ENCODE measurements at places on chromosomes 4 and X. TPM values are rescaled to one million over a fixed set of nuclear protein-coding genes. Genes with fewer than 3 reads are reported as not detected.

The NIPAL1 gene
- total RNA-seq, result 26.3 TPM

The DHRSX gene
- 35.5 TPM for total RNA-seq

The CYTL1 gene
- not detected for total RNA-seq

The MAGEC1 gene
- not detected for total RNA-seq

The MAGEA10 gene
- total RNA-seq, result not detected

The DCLK2 gene
- 2.1 TPM for total RNA-seq

The SEPTIN6 gene
- 116 TPM for total RNA-seq

The MAP7D2 gene
- 1.3 TPM for total RNA-seq

The PF4V1 gene
- not detected for total RNA-seq

The FGF5 gene
- not detected for total RNA-seq

The ATP2B3 gene
- not detected for total RNA-seq

The RAB40A gene
- total RNA-seq, result not detected

The MAGEB2 gene
- not detected for total RNA-seq

The PSAPL1 gene
- total RNA-seq, result not detected

The PNMA3 gene
- total RNA-seq, result 0.47 TPM

The ZFP42 gene
- not detected for total RNA-seq

The S100G gene
- total RNA-seq, result not detected

The KLHL4 gene
- total RNA-seq, result 0.28 TPM

The OTC gene
- total RNA-seq, result 30.5 TPM

The EMCN gene
- total RNA-seq, result 42.1 TPM

The PLS3 gene
- 12.6 TPM for total RNA-seq

The PWWP3B gene
- total RNA-seq, result 0.35 TPM

The AMBN gene
- not detected for total RNA-seq

The AR gene
- 1.2 TPM for total RNA-seq

The FGFR3 gene
- 168 TPM for total RNA-seq

The HS6ST2 gene
- total RNA-seq, result not detected

The CD40LG gene
- total RNA-seq, result not detected

The IGSF1 gene
- total RNA-seq, result not detected

The LRP2BP gene
- 1.2 TPM for total RNA-seq

The IRS4 gene
- total RNA-seq, result not detected

The FREM3 gene
- total RNA-seq, result not detected

The C4orf36 gene
- not detected for total RNA-seq

The SRPK3 gene
- total RNA-seq, result 1.7 TPM

The NAT8L gene
- total RNA-seq, result not detected

The IGBP1 gene
- total RNA-seq, result 83.0 TPM

The SLC25A4 gene
- total RNA-seq, result 35.3 TPM

The ANOS1 gene
- total RNA-seq, result not detected

The ADGRA3 gene
- total RNA-seq, result 47.8 TPM

The PRDM5 gene
- total RNA-seq, result 6.2 TPM

The NXF2B gene
- not detected for total RNA-seq

The MTTP gene
- total RNA-seq, result 8.3 TPM

The SMIM43 gene
- not detected for total RNA-seq

The CWH43 gene
- total RNA-seq, result 0.70 TPM

The NRK gene
- total RNA-seq, result 1.7 TPM

The CFAP99 gene
- not detected for total RNA-seq

The GAB3 gene
- total RNA-seq, result 4.7 TPM

The CXCL11 gene
- not detected for total RNA-seq

The TMEM150C gene
- total RNA-seq, result not detected

The CENPVL2 gene
- not detected for total RNA-seq

The SHOX gene
- total RNA-seq, result not detected

The SSX3 gene
- not detected for total RNA-seq

The RPS6KA6 gene
- total RNA-seq, result 7.9 TPM

The NDP gene
- not detected for total RNA-seq

The UGT2A3 gene
- total RNA-seq, result 202 TPM

Data from Peyer's patch (tissue), 4 donors.